ENCODE measurements at places on chromosomes 11 and 22.

- DNase-seq, result no peak
Observed at GRCh38 chr11:132301900-132302299, 931.5 kb downstream of the NTM start.

DNA sequence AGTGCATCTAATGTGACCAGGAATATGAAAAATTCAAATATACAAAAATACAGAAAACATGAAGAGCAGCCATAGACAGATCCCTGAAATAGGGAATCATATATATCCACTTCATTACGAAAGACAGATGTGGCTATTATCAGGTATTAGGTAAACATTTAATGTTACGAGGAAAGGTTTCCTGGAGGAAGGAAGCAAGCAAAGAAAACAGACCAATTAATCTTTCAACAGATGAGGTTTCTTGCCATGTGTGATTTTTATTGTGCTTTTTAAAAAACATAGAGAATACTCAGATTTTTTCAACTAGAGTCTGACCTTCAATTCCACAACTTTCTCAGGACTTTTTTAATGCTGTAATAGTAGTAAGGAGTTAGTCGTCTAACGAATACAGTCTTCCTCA, 24.3 kb upstream of the GAB2 start:
- DNase-seq, result no peak

GRCh38 chr11:112156956-112157766, 6.7 kb downstream of the IL18 start:
- DNase-seq, result no peak

DNA sequence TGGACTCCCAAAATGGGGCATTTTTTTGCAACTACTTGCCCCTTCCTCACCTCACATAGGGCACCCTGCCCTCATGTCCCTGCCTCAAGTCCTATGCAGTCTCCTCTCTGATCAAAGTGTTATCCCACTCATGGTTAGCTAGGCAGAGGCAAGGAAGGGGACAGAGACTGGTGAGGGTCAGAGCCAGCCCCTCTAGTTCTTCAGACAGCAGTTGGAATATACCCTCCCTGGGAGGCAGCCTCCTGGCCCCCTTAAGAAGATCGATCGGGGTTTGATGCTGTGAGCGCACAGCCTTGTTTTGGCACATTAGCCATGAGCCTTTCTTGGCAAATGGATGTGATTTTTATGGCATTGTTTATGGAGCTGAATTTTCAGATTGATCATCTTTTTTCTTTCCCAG, 436.9 kb downstream of the BUD13 start:
- no peak for DNase-seq

DNA sequence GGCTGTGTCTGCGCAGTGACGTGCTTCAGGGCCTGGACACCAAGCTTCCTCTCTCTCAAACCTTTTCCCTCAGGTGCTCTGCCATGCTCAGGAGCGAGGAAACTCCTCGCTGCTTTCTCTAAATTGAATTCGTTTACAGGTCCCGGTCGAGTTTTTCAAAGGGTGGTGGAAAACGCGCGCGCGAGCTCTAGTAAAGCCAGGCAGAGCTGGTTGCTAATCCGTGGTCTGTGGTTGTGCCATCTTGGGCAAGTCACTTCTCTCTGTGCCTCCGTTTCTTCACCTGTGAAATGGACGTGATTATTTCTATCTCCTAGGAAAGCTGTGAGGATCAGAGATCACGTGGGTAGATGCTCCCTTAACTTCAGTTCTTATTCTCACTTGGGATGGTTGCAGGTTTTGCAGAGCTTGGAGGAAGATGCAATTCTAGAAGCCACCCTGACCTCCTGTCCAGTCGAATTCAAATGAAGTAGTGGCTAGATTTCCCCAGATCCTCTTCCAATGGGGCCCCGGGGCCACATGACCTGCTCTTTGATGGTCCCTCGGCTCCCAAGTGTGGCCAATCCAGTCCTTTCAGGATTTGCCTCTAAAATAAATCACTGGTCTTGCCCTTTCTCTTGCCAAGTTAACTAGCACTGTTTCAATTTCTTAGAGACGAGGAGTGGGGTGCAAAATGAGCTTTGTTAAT, 10.5 kb upstream of the ALX4 start:
- DNase-seq, result no peak

DNA sequence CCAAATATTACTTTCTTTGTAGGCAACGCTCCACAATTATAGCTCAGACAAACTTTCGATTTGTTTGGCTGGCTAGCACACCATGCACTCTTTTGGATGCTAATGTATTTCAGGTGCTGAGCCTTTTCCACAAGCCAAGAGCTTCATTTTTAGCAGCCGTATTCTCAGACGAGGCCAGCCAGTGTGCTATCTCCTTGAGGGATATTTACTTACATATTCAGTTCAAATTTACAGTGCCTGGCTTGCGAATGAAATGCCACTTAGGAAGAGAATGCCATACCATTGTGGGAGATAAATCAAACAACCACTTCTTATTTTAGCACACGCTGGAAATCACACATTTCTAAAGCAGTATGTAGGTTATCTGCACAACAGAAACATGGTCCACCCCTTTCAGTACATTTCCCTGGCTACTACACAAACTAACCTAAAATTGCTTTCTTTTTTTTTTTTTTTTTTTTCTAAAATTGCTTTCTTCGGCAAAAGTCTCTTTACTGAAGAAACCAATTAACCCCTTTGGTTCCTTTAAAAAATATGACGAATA, 236.9 kb downstream of the CADM1 start:
- no peak for DNase-seq

- peak; percentile 25 for DNase-seq
Observed at GRCh38 chr11:61747192-61747966, 5.1 kb upstream of the MYRF start.

GRCh38 chr11:68763181-68763721, 11.9 kb upstream of the TESMIN start:
- no peak for DNase-seq

GRCh38 chr11:116053548-116053919, 549.3 kb upstream of the CADM1 start:
- DNase-seq, result no peak

DNA sequence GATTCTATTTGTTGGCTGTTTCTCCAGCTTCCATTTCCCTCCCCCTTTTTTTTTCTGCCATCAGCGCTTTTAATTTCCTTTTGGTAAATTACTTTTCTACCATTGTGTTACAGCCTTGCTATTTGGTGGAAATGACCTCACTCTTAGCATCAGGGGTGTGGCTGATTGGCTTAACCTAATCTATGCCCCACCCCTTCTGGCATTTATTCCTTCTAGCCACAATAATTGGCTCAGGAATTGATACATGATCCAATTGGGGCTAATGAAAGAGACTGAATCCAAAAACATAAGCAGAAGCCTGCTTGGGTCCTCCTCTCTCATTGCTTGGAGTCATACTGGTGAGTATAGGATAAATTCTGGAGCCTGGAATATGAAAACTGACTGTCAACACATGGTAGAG, 402.4 kb upstream of the LRRC4C start:
- no peak for DNase-seq

- DNase-seq, result no peak
Observed at GRCh38 chr11:111745719-111746504, 20.3 kb downstream of the PPP2R1B start.

DNA sequence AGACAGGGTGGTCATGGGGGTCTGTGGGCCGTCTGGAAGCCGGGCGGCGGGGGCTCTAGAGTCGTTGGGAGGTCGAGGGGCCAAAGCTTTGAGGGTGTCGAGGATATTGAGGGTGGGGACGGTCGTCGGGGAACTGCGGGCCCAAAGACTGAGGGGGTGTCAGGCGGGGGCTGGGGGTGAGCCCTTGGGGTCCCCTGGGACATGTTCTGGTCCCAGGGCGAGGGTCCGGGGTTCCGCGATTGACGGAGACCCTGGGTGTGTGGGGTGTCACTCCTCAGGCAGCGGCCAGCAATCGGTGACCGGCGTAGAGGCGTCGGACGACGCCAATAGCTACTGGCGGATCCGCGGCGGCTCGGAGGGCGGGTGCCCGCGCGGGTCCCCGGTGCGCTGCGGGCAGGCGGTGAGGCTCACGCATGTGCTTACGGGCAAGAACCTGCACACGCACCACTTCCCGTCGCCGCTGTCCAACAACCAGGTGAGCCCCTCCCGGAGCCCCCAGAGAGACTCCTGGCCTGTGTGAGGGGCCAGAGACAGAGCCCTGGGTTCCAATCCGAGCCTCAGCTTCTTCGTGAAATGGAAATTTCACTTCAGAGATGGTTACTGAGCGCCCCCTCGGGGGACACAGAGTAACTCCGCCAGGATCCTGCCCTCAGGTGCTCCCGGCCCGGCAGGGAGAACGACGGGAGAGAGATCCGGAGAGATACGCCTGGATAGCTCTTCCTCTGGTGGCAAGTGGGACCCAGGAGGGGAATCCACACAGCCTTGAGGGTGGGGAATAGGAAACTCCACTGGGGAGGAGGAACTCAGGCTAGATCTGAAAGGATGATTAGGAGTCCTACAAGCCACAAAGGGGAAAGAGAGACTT, 714 bp downstream of the SDF2L1 start:
- DNase-seq, result peak; percentile 26

GRCh38 chr22:38296372-38296771, 20.9 kb downstream of the CSNK1E start:
- DNase-seq, result no peak

DNA sequence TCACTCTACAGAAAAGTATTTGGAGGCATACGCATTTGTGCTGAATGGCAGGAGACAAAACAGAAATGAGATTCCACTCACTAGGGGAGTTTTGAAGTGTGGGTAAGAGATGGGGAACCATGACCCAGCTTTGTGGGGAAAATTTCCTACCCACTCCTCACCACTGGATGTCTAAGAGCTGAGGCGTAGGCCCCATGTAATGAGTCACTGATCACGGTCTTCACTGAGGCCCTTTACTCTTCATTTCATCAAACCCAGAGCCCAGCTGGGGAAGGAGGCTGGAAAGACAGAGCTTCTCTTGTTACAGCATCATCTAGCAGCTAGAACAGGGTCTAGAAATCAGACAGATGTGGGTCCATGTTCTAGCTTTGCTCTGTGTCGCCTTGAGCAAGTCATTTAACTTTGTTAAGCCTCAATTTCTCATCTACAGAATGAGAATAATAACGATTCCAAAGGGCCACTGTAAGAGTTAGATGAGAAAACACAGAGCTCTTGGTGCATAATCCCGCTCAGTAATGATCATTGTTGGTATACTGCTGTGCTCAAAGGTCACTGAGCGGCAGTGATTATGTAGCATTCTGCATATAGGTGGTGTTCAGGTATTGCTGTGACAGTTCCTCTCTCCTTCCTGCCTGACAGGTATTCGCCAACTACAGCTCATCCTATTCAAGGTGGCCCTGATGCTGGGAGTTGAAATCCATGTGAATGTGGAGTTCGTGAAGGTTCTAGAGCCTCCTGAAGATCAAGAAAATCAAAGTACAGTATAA, 97.2 kb downstream of the MICAL2 start:
- DNase-seq, result no peak

GRCh38 chr11:120235024-120235628, 4.8 kb upstream of the POU2F3 start:
- peak; percentile 13 for DNase-seq

DNA sequence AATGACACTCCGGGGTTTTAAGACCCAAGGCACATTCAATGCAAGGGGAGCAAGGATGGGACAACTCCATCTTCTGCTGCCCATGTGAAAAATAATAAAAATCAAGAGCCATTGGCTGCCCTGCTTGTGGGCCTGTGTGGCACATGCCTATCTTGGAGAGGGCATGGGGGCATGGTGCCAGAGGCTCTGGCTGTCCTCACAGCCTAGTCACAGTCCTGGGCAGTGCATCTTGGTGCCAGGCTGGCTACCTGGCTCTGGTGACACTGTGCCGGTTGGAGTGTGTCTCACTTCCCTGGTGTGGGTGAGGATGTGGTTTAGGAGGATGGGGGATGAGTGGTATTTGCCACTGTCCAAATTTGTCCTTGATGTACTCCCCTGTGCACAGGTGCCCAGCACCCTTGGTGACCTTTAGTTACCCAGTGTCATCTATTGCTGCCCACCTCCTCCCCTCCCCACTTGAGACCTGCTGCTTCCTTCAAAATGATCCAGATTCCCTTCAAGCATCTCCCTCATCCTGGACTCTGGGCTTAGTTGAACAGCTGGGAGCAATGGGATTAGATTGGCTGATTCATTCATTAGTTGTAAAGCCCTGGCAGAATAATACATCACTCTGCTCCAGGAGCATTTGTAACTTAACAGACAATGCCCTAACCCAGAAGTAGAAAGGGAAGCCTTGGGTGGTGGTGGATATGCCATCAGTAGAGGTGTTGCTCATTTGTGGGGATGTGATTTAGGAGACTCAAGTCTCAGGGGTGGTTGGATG, 4.6 kb downstream of the TMEM86A start:
- no peak for DNase-seq

DNA sequence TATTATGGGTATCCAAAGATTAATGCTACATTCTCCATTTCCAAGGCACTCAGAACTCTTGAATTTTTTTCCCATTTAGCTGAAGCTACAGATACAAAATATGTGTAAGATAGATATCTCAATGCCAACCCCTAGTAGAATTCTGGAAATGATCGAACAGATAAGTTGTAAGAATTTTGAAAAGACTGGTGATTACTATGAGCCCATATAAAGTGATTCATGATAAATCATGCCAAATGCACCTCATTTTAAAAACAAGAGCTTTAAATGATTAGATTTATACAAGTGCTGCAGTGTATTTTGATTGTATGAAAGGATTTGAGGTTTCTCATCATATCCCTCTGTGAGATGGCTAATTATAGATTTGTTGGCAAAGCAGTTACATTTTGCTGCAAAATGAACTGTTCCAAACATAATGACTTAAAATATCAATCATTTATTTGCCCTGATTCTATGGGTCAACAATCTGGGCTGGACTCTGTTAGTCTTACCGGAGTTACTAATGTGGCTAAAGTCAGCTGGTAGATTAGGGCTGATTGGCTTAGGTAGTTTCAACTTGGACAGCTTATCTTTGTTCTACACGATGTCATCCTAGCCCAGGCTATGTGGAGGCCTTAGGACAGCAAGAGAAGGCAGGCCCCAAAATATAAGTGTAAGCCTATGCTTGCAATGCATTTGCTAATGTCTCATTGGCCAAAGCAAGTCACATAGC, 3.4 kb downstream of the OR10V1 start:
- DNase-seq, result no peak

DNA sequence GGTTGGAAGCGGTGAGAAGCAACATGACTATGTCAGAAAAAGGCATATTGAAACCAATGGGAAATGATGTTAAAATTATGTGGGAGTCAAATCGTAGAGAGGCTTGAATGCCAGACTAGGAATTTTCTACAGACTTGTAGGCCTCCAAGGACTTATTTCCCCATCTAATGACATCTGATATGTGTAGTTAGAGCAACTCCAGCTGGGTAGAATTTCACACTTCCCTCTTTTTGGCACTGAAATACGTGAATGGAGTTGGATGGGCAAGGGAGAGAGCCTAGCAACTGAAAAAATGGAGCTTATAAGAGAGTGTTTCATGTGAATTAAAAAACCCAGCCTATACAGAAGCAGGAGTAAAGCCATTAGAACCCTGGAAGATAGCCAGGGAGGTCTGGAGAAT, 304.2 kb downstream of the INSC start:
- no peak for DNase-seq

GRCh38 chr11:69634069-69634468, 6.9 kb upstream of the CCND1 start:
- DNase-seq, result no peak

GRCh38 chr22:22408731-22409696, 99.5 kb downstream of the ZNF280B start:
- peak; percentile 1 for DNase-seq
